ENCODE measurements at places on chromosomes 11 and 22.

- no peak for ATAC-seq
Observed at GRCh38 chr22:30439226-30439625, 13.7 kb downstream of the MTFP1 start.

DNA sequence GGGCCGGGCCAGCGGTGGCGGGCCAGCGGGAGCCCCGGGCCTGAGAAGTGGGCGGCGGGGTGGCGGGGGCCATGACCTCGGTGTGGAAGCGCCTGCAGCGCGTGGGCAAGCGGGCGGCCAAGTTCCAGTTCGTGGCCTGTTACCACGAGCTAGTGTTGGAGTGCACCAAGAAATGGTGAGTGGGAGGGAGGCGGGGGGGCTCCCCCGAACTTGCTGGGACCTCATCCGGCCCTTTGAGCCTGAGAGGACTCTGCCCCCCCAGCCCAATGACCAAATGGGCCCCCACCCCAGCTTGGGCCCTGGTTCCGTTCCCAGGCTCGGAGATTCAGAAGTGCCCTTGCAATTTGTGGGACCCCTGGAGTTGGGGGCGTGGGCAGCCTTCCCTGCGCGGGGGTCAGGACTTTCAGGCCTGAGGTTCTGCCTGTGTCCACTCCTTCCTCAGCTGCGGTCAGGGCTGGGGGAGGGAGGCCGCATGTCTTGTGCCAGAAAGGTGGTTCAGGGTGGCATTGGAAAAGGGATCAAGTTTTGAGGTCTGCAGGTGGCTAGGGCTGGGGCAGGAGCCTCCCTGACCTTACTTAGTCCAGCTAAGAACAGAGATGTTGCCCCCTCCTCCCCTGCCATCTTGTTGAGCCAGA, 496 bp downstream of the EHBP1L1 start:
- ATAC-seq, result peak; percentile 0

GRCh38 chr11:64571050-64571409, 20.0 kb upstream of the SLC22A12 start:
- no peak for ATAC-seq

DNA sequence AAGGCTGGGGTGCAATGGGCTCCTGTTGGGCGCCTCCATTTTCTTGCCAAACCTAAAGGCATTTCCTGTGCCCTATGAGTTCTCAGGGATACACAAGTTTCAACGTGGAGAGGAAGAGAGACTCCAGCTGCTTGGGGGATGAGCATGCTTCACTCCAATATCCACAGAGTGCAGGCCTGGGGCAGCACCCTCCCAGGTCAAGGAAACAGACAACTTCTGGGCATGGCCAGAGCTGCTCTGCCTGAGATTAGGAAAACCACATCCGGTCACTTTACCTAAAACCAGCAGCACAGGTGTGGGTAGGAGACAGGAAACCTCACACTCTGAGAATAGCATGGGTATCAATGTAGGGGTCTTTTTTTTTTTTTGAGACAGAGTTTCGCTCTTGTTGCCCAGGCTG, 28.7 kb downstream of the TMEM184B start:
- ATAC-seq, result no peak

DNA sequence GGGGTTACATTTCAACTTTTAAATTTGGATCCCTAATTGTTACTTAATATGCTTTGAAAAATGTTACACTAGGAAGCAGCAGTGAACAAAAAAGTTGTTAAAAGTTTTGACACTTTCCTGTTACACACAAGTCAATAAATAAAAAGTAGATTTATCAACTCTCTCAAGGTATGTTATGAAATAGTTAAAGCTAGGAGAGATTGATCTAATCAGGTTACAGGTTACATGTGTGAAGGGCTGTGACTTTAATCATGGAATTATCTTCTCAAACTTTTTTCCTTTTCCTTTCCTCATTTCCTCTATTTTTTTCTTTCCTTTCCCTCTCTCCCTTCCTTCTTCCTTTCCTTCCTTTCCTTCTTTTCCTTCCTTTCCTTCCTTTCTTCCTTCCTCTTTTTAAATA, 77.0 kb upstream of the RAB38 start:
- ATAC-seq, result no peak

- ATAC-seq, result peak; percentile 35
Observed at GRCh38 chr11:32081129-32081641, 9.7 kb upstream of the RCN1 start.

DNA sequence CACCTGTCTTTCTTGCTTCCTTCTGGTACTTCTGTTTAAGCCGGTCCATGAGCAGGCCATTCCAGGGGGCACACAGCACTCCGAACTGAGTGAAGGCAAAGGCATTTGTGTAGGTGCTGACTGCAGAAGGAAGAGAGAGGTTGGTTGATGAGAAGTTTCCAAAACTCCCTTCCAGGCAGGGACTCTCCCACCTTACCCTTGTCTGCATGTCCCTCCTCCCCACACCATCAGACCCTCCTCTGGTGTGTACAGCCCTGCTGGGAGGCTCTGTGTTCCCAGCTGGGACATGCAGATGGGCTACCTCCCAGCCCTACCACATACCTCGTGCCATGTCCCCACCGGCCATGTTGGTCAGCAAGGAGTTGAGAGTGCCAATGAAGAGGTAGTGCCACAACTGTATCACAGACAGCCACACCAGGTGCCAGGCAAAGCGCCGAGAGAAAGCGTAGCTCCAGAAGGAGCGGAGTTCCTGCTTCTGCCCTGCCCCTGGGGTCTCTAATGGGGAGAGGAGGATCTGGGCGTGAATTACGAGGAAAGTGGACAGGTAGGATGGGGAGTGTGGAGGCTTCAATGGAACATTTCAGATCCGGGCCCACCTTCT, 12.2 kb downstream of the SLC43A3 start:
- no peak for ATAC-seq

- ATAC-seq, result no peak
Observed at GRCh38 chr11:88307749-88308425, 29.6 kb downstream of the CTSC start.

DNA sequence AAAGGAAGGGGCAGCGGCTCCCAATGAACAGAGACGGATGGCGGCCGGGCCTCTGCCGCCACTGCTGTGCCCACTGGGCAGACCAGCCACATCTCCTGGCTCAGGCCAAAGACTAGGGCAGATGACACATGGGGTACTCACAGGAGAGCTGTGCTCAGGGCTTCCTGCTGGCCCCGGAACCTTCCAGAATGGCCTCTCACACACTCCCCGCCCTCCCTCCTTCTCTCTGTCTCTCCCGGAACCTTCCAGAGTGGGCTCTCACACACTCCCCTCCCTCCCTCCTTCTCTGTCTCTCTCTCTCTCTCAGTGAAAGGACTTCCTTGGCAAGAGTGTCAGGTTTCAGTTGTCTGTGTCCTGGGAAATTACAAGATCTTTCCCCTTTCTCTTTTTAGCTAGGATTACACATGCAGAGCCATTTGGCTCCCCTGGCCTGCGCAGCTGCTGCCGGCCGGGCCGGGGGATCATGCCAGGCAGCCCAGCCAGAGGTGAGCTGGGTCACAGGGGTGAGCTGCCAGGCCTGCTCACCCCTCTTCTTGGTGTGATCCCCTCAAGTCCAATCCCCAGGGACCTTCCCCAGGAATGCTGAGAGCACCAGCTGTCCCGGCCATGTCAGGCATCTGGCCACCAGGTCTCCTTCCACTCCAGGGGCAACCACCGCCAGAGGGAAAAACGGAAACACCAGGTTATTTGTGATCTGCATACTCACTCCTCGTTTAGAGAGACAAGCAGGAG, 45.3 kb upstream of the ADA2 start:
- no peak for ATAC-seq

- ATAC-seq, result no peak
Observed at GRCh38 chr11:32259641-32260081, 168.8 kb downstream of the RCN1 start.

- no peak for ATAC-seq
Observed at GRCh38 chr11:45832811-45833441, 14.3 kb upstream of the CRY2 start.

DNA sequence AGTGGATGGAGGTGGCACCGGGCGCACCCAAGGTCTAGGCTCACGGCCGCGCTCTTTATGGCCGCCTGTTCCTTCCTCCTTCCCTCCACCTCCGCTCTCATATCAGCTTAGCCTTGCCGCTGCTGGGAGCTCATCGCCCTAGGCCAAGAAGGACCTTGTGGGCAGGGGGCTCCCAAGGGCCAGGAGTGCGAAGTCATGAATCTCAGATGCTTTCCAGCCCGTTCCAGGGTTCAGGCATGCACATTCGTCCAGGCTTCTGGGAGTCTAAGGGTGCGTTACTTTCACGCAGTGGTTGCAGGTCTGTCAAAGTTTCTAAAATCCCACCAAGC, 4.1 kb upstream of the GALR3 start:
- no peak for ATAC-seq

GRCh38 chr11:93614173-93614722, 47.2 kb upstream of the CEP295 start:
- no peak for ATAC-seq

DNA sequence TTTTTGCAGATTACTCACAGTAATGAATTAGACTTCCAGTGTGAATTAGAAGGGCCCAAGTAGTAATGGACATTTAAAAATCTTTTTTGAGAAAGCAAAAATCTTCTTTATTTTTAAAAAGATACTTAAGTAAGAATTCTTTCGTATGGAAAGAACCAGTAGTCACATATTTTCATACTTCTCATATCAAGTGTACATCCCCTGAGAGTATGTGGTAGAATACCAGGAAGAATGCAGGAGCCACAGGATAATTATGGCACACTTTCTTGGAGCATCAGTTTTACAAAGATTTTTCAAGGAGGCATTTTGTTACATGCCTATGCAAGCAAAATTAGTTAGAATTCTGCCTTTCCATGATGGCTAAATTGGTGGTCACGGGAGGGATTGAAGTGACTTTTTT, 28.1 kb downstream of the POLD3 start:
- no peak for ATAC-seq

- no peak for ATAC-seq
Observed at GRCh38 chr11:14309425-14310192, 49.4 kb downstream of the RRAS2 start.

GRCh38 chr11:29227811-29228210, 789.0 kb downstream of the KCNA4 start:
- no peak for ATAC-seq

GRCh38 chr11:134266841-134267251, 9.3 kb upstream of the GLB1L3 start:
- no peak for ATAC-seq

GRCh38 chr22:48701296-48702030, 1126.2 kb downstream of the BRD1 start:
- ATAC-seq, result no peak

DNA sequence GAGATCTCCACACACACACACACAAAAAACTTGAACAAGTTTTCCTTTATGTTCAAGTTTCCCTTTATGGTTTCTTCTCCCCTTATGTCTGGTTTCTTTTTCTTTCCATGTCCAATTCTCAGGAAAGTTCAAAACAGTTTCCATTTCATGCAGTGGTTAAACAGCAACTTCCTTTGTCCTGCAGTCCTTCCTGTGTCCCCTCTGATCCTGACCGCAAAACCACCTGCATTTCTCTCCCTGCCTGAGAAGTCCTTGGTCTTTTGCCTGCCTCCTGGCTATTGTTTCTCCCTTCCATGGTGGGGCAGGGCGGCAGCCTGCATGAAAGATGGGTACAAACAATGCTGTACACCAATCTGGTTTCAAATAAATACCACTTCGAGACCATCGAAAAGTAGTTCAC, 58.3 kb upstream of the SORL1 start:
- no peak for ATAC-seq

DNA sequence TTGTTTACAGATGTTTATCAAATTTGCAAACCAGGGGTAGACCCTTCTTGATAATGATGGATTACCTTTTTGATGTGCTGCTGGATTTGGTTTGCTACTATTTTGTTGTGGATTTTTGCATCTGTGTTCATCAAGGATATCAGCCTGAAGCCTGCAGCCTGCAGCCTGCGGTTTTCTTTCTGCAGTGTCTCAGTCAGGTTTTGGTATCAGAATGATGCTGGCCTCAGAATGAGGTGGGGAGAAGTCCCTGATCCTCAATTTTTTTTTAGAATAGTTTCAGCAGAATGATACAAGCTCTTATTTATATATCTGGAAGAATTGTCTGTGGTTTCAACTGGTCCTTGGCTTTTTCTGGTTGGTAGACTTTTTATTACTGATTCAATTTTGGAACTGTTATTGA, 19.7 kb upstream of the RAB38 start:
- no peak for ATAC-seq

GRCh38 chr11:128467041-128467440, 120.3 kb downstream of the ETS1 start:
- ATAC-seq, result no peak

GRCh38 chr11:57323167-57323854, 1.4 kb downstream of the TNKS1BP1 start:
- ATAC-seq, result no peak

GRCh38 chr11:61855939-61856680, 28.0 kb downstream of the FADS2 start:
- no peak for ATAC-seq

DNA sequence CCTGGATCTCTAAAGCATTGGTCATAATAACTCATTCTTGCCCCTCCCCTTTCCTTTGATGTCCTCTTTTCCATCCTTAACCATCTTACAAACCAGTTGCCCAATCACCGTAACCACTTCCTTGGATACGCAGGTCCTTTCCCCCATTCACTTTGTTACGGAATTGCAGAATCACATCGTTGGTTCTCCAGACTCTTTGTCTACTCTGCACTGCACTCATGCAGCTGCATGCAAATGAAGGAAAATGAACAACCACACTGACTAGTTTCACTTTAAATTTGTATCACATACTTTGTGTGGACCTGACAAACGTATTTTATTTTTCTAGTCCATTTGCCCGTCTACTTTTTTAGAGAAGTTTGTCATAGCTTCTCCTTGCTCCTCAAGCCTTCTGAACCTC, 69.9 kb downstream of the SLC5A12 start:
- no peak for ATAC-seq

- peak; percentile 86 for ATAC-seq
Observed at GRCh38 chr11:46529095-46529905, 64.5 kb downstream of the AMBRA1 start.

GRCh38 chr11:113871336-113871735, 4.0 kb downstream of the USP28 start:
- no peak for ATAC-seq

GRCh38 chr11:128506999-128507611, 80.3 kb downstream of the ETS1 start:
- ATAC-seq, result peak; percentile 51

GRCh38 chr22:45863981-45864751, 112.8 kb downstream of the WNT7B start:
- peak; percentile 69 for ATAC-seq

DNA sequence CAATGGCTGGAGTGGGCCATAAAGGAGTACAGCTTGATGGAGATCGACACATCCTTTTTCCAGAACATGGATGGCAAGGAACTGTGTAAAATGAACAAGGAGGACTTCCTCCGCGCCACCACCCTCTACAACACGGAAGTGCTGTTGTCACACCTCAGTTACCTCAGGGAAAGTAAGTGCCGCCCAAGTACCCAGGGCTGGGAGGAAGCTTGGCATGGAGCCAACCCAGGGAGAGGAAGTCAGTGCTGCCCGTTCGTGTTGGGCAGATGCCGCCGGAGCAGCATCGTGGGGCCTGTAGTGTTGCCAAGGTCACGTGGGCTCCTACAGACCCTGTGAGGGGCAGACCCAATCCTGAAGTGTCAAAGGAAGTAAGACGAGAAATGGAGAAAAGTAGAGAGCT, 78.9 kb downstream of the FLI1 start:
- ATAC-seq, result peak; percentile 87

GRCh38 chr11:124898711-124899110, 1.0 kb upstream of the ROBO4 start:
- ATAC-seq, result no peak

GRCh38 chr22:35311551-35311999, 11.9 kb downstream of the TOM1 start:
- no peak for ATAC-seq

GRCh38 chr22:42682113-42682851, 33.1 kb upstream of the CYB5R3 start:
- ATAC-seq, result no peak

GRCh38 chr11:104433751-104434150, 269.8 kb upstream of the PDGFD start:
- no peak for ATAC-seq
